ENCODE measurements at places on chromosomes 7 and 10. TPM values are rescaled to one million over a fixed set of nuclear protein-coding genes. Genes with fewer than 3 reads are reported as not detected.

GRCh38 chr7:41885748-41886147 is 182.9 kb upstream of the INHBA start:
- ATAC-seq: no peak

The NANOS1 gene
- total RNA-seq: 24.1 TPM

The CHST3 gene
- total RNA-seq: 39.3 TPM

DNA sequence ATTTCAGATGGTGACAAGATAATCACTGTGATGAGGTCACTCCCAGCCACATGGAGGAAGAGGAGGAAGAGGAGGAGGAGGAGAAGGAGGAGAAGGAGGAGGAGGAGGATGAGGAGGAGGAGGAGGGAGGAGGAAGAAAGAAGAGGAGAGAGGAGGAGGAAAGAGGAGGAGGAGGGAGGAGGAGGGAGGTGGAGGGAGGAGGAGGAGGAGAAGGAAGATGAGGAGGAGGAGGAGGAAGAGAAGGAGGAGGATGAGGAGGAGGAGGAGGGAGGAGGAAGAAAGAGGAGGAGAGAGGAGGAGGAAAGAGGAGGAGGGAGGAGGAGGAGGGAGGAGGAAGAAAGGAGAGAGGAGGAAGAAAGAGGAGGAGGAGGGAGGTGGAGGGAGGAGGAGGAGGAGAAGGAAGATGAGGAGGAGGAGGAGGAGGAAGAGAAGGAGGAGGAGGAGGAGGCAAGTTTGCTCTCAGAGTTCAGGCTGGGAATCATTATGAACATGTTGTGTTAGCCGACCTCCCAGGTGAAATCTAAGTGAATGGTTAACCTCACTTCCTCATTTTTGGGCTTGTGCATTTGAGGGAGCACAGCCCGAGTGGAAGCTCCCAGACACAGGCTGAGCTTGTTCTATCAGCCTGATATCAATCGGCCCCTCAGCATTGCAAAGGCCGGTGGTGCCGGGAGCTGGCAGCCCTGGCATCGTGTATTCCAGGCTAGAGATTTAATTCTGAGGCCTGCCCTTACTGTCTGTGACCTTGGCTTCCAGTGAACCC is 236.2 kb upstream of the PITRM1 start:
- no peak for ATAC-seq

- ATAC-seq: no peak
These were observed 174.2 kb upstream of the PHF14 start for GRCh38 chr7:10799475-10799874.

DNA sequence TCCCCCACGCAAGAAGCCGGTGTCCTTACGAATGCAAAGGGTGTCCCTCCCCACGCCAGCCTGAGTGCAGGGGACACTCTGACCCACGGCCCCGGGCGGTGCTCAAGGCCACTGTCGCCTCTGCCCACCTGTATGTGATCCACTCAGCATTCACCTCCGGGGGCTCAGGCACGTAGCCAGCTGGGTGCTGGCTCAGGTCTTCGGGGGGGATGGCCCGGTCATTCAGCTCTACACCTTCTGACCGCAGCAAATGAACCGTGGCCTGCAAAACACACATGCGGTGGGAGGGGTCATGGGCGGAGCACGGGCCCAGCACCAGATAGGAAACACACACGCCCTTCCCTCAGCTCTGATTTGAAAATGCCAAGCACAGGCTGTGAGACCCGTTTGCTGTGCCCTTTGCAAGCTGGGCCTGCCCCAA is 25.9 kb downstream of the CFAP46 start:
- no peak for ATAC-seq

GRCh38 chr10:11934262-11934661 is 108.3 kb downstream of the UPF2 start:
- peak; percentile 28 for ATAC-seq

DNA sequence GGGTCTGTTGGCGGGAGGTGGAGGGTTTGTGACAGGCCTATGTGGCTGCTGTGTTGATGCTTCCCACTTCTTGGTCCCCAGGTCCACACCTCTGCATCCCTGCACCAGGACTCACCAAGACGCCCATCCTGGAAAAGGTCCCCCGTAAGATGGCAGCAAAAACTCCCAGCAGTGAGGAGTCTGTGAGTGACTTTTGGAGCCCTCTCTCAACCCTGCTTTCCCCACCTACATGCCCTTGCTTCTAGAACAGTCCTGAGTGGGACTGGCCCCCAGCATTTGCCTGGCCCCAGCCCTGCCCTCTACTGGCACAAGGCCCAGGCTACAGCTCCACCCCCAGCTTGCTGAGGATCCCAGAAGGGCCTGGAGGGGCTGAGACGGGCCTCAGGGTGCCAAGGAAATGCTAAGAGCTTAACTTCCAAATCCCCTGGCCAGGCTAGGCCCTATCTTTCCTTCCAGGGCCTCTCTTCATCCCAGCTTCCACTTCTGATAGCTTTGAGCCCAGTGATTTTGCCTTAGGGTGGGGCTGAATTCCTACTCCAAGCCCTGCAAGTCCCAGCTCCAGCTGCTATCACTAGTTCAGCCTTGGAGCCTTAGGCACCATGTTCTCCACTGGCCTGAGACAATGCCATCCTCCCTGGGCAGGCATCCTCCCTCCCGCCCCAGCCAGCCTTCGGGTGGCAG is 2.7 kb downstream of the CHAT start:
- ATAC-seq: no peak

GRCh38 chr7:14505906-14506305 is 396.6 kb downstream of the DGKB start:
- no peak for ATAC-seq

The CALHM3 gene
- total RNA-seq: not detected

DNA sequence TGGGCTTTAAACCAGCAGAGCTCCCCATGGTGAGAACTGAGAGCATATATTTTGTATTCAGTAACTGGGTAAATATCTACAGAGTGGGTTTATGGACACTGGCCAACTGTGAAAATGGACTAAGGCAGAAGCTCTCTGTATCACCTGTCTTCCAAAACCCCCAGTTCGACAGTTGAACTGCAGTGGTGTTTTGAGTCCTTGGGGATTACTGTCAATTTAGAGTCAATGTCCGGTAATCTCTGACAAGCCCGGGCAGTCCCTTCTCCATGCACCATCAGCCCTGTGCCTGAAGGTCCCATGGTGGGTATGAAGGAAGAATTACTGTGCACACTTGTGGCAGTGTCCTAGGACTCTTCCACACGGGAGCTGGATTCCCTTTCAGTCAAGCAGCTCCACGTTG is 235.0 kb downstream of the CCSER2 start:
- no peak for ATAC-seq

DNA sequence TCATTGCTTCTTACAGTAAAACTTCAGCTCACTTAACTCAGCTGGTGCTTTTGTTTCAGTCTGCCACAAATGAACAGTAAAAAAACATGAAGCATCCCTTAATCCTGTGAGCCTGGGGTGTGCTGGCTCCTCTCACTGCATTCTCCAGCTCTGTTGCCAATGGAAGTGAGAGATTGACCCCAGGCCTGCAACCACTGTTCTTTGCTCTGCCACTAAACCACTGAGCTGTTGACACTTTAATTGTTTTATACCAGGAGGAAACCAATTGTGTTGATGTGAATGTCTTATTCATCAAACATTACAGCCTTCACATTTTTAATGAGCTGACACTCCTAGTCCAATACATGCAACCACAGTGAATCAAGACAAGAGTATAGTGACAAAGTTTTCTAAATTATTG is 69.4 kb upstream of the FZD1 start:
- no peak for ATAC-seq

DNA sequence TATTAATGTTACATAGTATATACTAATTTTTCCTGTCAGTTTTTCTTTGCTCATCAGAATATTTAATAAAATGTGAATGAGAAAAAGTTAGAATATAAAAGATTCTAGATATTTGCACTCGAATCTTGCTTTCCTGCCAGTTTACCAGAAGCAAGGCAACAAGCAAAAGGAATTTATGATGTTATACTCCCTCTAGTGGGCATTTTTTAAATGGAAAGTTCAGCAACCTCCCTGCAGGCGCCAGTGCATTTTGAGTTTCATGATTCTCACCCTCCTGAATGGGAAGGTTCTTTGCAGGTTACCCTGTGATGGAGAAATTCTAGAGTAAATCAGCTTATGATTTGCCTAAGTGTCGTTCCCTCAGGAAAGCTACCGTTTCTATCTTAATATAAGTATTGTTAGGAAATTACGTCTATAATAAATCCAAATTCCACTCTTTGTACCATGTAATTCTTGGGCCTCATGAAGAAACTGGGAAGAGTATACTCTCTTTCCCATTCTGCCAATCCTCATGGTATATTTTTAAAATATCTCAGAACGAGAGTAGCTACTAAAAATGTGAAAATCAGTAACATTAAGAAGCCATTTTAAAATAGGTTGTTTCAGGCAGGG is 350.0 kb downstream of the CRPPA start:
- no peak for ATAC-seq

DNA sequence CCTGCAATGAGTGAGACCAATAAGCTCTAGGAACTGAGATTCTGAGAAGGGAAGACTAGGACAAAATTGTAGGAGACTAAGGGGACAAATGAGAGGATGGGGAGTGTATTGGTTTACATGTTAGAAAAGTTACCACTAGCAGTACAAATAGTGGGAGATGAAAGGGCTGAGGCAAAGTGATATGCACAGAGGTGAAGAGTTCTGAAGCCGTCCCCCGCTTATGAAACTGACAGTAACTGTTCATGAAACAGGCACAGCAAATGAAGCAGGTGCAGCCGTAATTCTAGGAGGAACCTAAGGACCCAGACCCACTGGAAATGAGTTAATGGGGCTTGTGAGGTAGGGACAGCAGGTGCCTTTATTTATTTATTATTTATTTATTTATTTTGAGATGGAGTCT is 211.3 kb downstream of the PRKG1 start:
- no peak for ATAC-seq

- ATAC-seq: no peak
These were observed 5.7 kb downstream of the SKAP2 start for GRCh38 chr7:26858735-26859134.

The MKI67 gene
- 1.9 TPM for total RNA-seq

The CYP26A1 gene
- not detected for total RNA-seq

The CTTNBP2 gene
- total RNA-seq: 17.4 TPM

The HOXA3 gene
- total RNA-seq: 6.4 TPM

DNA sequence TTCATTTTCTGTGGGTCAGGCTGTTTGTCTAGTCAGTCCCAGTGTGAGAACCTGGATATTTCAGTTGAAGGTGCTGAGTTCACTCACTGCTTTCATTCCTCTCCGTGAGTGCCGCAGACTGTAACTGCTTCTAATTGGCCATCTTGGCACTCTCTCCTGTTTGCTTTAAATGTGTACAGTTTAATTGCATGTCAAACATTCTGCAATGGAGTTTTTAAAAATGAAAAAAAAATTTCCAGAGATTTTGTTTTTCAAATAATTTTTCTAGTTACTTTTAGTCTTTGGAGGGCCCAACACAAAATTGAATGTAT is 87.8 kb downstream of the CCSER2 start:
- ATAC-seq: no peak

All from gastroesophageal sphincter (tissue), 4 donors.